ENCODE measurements at places on chromosomes 1 and 21. TPM values are rescaled to one million over a fixed set of nuclear protein-coding genes. Genes with fewer than 3 reads are reported as not detected.

Gene AMY1A
- total RNA-seq, result not detected

Gene TSPAN1
- total RNA-seq, result 9.9 TPM

Gene CAMK1G
- total RNA-seq, result not detected

- DNase-seq, result no peak
Measured at GRCh38 chr1:241375886-241376285, 18.9 kb upstream of the RGS7 start.

DNA sequence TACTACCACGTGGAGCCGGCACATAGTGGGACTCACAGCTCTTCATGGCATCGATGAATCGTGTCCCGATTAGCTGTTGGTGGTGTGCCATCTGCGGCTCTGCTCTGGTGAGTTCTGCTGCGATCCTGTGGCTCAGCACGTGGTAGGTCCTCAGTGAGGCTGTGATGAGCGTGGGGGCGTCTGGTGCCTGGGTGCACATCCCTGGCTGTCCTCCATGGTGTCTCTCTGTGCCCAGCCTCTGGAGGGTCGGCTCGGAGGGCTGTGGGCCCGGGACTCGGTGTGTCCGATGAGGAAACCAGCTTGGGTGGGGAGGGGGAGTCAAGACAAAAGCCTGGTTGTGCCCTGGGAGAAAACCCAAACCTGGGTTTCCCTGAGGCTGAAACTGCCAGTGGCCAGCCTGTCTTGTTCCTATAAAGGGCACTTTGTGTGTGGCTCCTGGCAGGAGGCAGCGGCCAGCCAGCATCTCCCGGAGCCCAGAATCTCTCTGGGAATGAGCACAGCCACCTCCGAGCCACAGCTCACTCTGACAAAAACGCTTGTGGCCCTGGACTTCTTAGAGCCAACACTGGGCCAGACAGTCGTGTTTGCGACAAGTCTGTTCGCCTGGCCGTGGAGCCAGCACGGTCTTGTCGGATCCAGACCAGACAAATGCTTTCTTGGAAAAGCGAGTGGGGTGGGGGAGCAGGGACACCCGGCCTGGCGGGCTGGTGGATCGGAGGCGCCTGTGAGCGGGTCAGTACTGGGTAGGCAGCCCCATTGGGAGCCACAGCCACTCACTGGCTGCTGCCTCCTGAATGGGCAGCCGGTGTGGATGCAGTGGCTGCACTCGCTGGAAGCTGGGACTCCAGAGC is 31.8 kb downstream of the SPSB1 start:
- no peak for DNase-seq

GRCh38 chr1:31705080-31705866 is 1.5 kb upstream of the COL16A1 start:
- DNase-seq, result no peak

Data from HCT116 (cell line).